MG63 (cell line): ENCODE measurements at places on chromosomes 6 and 20. TPM values are rescaled to one million over a fixed set of nuclear protein-coding genes. Genes with fewer than 3 reads are reported as not detected.

- no peak for DNase-seq
Observed at GRCh38 chr6:160004419-160005175, 35.7 kb downstream of the IGF2R start.

DNA sequence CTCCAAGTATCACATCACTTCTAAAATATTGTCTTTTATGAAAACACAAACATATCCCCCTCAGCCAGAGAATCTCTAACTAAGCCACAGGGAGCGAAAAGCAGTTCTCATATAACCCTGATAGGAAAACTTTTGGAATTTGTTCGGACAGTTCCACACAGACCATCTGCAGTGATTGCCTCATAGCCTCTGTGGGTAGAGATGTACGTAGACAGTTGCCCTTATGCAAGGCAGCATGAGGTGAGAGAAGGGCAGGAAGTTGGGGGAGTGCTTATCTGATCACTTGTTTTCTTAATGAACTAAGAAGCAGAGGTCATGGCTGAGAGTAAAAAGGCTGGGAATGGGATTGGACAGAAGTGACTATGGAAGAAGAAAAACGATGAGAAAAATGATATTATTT is 39.6 kb downstream of the SLC23A2 start:
- DNase-seq, result no peak

DNA sequence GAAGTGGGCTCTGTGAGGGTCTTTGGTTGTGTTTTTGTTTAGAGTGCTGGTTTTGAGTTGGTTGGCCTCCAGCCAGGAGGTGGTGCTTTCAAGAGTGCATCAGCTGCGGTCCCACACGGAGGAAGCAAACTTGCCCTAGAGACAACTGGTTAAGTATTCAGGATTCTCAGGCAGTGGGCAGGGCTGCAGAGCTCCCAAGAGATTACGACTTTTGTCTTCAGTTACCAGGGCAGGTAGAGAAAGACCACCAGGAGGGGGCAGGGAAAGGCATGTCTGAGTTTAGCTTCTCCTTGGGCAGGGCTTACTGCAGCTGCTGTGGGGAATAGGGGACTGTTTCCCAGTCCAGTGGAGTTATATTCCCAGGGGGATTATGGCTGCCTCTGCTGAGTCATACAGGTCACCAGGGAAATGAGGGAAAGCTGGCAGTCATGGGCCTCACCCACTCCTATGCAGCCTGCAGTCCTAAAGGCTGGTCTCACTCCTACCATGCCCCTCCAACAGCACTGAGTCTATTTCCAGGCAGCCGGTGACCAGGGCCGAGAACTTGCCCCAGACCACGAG is 64.3 kb downstream of the TTI1 start:
- peak; percentile 42 for DNase-seq

- DNase-seq, result no peak
Observed at GRCh38 chr6:134122775-134123174, 70.4 kb upstream of the SLC2A12 start.

DNA sequence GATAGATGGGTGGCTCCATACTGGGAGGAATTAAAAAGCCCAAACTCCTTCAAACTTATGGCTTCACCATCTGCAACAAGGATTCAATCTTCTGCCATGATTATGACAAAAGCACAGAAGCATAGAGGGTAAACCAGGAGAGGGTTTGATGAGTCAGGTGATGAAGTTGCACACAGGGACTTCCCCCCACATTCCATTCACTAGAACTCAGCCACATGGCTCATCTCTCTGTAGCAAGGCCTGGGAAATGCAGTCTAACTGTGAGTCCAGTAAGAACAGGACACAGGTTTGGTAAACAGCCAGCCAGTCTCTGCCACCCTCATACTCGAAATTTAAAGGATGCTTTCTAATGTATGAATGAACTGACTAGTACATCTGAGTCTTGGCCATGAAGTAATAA is 142.9 kb downstream of the HIVEP2 start:
- peak; percentile 84 for DNase-seq

GRCh38 chr6:158284876-158285655 is 27.2 kb upstream of the TULP4 start:
- DNase-seq, result no peak

- DNase-seq, result no peak
Observed at GRCh38 chr20:34058831-34059230, 53.2 kb downstream of the EIF2S2 start.

GRCh38 chr6:11495565-11496145 is 41.9 kb upstream of the TMEM170B start:
- DNase-seq, result no peak

GRCh38 chr20:23419995-23420901 is 1.0 kb downstream of the NAPB start:
- no peak for DNase-seq

DNA sequence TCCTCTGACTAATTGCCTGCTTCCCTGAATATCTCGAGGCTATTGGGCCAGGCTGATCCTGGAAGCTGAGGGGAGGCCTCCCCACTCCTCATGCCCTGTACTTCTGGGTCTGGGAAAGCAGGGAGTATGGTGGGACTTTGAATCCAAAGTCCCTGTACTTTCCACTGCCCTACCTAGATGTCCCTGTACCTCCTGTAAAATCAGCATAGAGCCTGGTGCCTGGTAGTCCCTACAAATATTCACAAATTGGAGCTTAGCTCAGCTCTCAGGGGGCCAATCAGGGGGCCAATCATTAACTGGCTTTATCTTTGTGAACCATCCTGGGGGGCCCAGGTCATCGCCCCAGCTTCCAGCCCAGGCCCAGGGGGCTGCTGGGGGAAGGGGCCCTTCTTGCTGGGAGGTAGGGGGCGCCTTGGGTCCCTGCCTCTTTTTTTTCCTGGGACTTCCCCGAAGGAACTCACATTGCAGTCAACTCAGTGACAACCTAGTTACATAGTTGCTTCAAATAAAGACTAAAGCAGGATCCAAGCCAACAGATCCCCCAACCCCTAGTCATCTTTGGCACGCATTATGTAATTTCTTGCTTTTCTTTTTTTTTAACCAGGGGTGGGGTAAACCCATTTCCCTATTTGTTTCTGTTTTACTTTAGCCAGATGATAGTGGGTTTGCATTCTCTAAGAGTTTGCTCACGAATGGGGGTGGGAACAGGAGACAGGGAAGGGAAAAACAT is 6.9 kb upstream of the VEGFA start:
- no peak for DNase-seq

DNA sequence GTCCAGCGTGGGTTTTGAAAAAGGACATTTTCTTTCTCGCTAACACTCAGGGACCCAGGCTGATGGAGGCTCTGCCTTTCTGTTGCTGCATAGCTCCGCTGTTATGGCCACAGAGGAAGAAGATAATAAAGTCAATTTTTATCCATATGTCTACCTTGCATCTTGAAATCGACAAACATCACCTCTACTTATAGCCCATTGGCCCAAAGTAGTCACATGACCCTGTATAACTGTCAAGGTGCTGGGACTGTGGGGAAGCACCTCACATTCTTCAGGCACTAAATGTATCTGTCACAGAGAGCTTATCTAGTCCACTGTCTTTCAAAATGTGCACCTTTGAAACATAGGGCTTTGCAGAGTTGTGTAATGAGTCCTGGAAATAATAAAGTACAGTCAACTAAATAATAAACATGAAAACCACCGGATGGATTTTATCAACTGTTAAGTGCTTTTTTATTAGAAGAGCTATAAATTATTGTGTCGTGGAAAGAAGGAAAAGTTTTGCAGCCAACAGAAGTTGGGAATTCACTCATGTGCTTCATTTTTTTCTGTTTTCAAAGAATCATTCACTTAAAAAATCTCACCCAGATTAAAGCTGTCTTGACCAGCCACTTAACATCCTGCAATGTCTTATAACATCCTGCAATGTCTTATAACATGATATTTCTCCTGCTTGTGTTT is 47.7 kb upstream of the RCAN2 start:
- DNase-seq, result no peak

GRCh38 chr6:116500969-116501433 is 10.4 kb upstream of the CALHM5 start:
- DNase-seq, result no peak

- DNase-seq, result peak; percentile 100
Observed at GRCh38 chr6:33160728-33161344, 31.4 kb downstream of the COL11A2 start.

GRCh38 chr6:129708496-129709195 is 1.3 kb downstream of the ARHGAP18 start:
- DNase-seq, result no peak

- DNase-seq, result no peak
Observed at GRCh38 chr6:111788379-111789276, 84.6 kb downstream of the FYN start.

DNA sequence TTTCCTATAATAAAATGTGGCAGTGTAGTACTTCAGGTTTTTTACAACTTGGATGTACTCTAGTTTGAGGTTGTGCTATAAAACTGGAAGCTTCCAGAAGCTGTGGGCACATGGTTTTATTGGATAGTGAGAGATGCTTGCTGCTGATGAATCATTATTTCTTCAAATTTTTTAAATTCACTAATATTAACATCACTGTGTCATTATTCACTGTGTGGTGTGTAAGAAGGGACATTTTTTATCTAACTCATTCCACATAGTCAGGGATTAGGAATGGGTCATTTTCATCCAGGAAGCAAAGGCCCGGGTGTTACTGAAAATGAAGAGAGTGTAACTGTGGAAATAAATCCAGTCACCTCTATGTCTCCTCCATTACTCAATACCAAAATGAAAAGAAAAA is 421.0 kb downstream of the TENT5A start:
- no peak for DNase-seq

Gene ID4
- 2.0 and 3.1 TPM in 2 replicates for total RNA-seq

Gene TMEM244
- total RNA-seq, result not detected in 2 replicates

Gene GNMT
- total RNA-seq, result not detected in 2 replicates

Gene VPS52
- 38.1 and 47.4 TPM in 2 replicates for total RNA-seq

Gene KCNK15
- not detected in 2 replicates for total RNA-seq
